ENCODE measurements at places on chromosomes 3 and 15.

GRCh38 chr15:25185156-25185710 lies 230.4 kb downstream of the SNRPN start:
- DNase-seq: no peak

DNA sequence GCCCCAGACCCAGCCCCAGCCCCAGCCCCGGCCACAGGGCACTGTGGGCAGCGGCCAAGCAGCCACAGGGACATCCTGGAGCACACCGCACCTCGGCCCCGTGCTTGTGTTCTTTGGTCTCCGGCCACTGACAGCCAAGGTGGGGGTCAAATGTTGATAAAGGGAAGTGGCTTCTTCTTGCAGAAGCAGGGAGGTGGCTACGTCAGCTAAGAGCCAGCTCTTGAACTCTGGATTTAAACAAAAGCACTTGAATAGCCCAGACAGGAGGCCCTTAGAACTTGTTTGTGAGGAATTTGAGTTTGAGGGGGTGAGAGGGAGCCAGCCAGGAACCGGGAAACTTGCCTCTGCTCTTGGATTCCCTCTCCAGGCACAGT lies 135.8 kb upstream of the ABHD17C start:
- DNase-seq: no peak

- DNase-seq: no peak
Measured at GRCh38 chr3:36175916-36176461, 204.3 kb upstream of the STAC start.

DNA sequence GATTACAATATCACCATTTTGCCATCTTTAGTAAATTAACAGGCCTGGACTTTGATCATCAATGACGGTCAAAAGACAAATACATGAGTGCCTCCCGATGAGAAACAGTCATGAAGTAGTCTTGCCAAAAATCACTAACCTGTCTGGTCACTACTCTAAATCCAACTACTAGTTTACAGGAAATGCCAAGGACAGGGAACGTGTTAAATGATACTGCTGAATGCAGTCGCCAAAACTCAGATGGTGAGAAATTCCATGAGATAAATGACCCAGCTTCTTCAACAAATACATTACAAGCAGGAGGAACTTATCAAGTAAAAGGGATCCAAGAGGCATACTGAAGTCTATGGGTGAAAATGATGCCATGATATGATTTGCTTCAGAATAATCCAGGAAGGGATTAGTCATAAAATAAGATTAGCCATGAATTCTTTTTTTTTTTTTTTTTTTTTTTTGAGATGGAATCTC lies 35.8 kb upstream of the ATP13A3 start:
- no peak for DNase-seq

- no peak for DNase-seq
Measured at GRCh38 chr3:57958642-57959422, 49.4 kb upstream of the FLNB start.

DNA sequence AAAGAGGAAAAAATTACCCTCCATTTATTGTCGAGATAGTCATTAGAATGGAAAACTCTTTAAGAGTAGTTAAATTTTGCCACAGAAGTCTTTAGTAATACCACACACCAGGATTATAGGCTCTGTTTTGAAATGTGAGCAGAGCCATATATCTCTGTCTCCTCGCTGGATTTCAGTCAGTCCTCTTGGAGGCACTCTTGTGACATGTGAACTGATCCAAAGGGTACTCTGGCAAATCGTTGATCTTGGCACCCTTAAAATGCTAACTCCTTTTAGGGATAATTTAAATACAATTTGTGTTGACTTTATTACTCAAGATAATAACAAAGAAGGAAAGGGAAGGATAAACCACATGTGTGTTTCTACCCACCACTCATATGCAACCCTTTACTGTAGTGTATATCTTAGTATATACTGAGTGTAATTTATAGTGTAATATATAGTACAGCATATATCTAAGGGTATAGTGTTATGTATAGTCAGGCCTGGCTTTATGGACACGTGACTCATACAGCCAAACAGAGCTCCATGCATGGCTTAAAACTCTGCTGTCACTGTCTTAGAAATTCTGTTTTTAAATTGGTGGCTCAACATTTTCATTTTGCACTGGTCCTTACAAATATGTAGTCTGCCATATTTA lies 12.3 kb upstream of the KPNA4 start:
- no peak for DNase-seq

DNA sequence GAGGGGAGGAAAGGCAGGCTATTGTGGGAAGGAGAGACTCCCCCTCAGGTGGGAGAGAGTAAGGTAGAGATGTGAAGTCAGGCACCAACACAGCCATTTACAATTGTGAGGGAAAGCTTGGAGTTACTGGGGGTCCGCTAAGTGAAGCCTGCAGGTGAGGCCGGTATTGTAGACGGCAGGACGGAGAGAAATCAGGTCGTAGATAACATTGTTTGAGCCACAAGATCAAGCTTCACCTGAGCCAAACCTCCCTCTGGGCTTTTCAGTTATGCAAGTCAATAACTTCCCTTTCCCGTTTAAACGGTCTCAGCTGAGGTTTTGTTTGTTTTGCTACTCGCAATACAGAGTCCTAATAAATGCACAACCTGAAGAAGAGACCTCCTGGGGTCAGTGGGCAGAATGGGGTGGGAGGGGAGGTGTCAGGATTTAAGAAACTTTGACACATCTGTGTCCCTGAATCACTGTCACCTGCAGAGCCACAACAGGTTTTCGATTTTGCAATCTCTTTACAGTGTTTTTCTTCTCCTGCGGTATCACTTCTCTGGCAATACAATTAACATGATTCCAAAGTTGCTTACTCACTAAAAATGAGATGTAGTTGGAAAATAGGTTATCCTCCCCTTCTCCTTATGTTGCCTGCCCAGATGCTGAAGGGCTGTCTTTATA lies 72.0 kb upstream of the GLCE start:
- DNase-seq: no peak

DNA sequence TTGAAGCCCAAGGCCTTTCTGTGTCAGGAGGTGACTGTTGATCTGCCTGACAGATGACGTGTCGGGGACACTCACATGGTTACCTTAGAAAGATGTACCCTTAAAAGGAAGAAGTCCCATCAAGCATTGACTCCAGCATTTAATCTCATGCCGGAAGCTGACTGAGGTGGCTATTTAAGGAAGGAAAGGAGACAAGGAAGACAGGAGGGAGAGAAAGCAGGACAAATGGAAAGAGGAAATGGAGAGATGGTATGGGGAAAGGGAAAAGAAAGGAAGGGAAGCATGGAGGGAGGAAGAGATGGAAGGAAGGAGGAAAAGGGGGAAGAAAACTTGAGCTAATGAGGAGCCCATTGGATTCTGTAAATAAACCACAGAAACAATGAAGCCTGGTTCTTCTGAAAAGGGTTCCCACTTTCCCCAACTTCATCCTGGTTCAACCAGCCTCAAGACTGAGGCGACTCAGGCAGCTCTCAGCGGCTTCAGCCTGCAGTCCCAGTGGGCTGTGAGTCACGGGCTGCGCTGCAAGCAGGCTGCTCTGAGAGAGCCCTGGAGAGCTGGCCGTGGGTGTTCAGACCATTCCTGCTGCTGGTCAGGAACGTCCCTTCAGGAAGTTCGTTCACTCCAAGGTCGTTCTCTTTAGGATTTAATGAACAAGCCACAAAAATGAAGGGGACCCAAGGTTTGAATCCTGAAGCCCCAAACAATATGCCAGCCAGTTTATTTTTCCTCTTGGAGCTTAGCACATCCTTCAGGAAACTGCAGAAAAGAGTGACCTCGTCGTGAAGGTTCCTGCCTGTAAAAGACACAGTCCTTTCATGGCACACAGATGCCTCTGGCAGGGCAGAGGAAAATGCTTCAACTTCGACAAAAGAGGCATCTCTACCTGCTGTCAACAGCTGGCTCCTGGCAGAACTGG lies 69.6 kb upstream of the THBS1 start:
- DNase-seq: no peak
